ENCODE measurements at places on chromosomes 7 and 10.
A peak's percentile ranks its signal among the peaks of the same experiment; 100 is the strongest.

- DNase-seq, result no peak
These were observed 8.7 kb upstream of the CAMK2B start for GRCh38 chr7:44333911-44334733.

DNA sequence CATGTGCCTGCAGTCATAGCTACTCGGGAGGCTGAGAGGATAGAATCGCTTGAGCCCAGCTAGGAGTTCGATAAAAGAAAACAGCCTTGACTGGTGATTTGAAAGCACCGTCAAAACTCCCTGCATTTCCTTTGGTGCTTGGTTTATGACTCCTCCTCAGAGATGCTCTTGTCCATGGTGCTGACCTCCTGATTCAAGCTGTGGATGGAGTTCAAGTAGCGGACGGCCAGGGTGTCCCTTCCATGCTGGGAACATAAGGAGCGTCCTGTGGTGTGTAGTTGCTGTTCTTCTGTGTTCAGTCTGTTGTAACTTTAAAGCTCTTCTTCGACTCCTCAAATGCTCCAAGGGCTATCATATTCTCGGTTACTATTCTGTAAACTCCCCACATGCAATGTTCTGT, 382.5 kb upstream of the KIAA1217 start:
- DNase-seq, result no peak

DNA sequence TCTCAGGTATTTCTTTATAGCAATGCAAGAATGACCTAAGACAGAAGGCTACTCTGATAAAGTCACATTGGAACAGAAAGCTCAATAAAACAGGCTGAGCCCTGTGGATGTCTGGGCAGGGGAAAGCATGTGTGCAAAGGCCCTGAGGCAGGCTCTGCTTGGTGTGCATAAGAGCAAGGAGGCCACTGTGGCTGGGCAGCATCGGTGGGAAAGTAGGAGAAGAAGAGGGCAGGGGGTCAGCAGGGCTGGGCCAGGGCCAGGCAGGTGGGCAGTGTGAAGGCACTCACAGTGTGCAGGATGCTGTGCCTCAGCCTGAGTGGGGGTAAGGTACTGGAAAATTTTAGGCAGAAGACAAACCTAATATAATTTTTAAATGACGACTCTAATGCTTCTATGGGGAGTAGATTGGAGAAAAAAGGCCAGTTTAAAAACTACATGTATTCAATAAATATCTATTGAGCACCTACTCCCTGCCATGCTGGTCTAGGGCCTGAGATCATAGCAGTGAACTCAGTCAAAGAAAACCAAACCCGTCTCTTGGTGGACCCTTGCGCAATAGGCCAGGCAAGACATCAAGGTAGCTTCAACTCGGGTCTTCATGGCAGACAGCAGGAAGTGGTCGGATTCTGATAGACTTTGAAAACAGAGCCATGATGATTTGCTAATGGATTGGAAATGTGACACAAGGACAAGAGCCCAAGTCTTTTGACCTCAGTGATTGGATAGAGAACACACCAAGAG, 572.3 kb downstream of the TCERG1L start:
- no peak for DNase-seq

DNA sequence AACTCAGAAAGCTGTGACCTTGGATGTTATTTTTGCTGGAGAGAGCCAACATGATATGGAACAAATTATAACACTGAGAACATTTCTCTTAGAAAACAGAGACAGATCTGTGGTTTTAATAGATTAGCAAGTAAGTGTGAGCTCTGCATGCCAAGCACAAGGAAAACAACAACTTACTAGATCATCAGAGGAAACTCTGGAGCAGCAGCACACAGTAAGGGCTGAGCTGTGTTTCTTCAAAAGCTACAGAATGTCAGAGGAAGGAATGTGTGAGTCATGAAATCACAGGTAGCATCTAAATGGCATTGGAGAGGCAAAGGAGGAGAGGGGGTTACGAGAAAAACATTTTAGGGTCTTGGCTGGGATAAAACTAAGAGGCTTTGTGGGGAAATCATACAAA, 283.4 kb upstream of the FZD8 start:
- DNase-seq, result no peak

DNA sequence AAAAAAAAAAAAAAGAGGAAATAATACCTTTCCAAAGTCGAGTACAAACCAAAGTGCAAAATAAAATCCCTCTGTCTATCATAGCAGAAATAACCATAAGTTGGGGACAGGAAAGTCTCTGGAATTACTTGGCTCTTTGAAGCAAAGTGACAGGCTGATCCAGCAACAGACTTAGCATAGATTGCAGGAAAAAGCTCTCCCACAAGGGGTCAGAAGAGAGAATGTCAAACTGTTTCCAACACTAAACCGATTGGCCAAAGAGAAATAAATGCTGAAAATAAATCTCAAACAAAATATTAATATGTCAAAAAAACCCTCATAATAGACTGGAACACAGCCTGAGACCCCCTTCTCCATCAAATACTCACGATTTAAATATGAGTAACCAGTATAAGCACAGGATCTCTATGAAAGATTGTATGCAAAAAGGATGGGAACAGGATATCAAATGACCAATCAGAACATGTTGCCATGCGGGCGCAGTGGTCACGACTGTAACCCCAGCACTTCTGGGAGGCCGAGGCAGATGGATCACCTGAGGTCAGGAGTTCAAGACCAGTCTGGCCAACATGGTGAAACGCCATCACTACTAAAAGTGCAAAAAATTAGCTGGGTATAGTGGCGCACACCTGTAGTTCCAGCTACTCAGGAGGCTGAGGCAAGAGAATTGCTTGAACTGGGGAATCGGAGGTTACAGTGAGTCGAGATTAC, 1000.7 kb upstream of the LRRN3 start:
- no peak for DNase-seq

- DNase-seq, result no peak
These were observed 151.8 kb upstream of the YAE1 start for GRCh38 chr7:39414224-39415035.

- no peak for DNase-seq
These were observed 66.4 kb downstream of the KAT6B start for GRCh38 chr10:74892839-74893238.

DNA sequence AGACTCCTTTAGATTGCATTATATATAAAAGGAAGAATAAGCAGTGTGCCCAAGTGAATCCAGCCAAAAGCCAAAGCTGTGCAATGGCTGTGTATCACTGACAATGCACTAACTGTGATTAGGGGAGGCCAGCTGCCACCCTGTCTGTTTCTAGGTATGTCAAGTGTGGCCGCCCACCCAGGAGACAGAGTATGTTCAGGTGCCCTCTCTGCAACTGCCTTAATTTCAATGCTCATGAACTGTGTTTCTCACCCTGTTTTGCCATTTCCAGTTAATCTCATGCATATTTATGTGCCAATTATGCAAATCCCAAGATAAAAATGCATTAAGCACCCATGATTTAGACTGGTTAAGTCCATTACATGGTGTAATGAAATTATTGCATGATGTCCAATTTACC, 159.4 kb downstream of the FRMD4A start:
- DNase-seq, result no peak

GRCh38 chr7:97107192-97107800, 10.2 kb upstream of the SDHAF3 start:
- no peak for DNase-seq

GRCh38 chr10:80498833-80499741, 38.6 kb upstream of the SH2D4B start:
- no peak for DNase-seq

- no peak for DNase-seq
These were observed 114.2 kb upstream of the GPR22 start for GRCh38 chr7:107355616-107356015.

GRCh38 chr7:147428075-147428474, 1162.5 kb upstream of the C7orf33 start:
- no peak for DNase-seq

DNA sequence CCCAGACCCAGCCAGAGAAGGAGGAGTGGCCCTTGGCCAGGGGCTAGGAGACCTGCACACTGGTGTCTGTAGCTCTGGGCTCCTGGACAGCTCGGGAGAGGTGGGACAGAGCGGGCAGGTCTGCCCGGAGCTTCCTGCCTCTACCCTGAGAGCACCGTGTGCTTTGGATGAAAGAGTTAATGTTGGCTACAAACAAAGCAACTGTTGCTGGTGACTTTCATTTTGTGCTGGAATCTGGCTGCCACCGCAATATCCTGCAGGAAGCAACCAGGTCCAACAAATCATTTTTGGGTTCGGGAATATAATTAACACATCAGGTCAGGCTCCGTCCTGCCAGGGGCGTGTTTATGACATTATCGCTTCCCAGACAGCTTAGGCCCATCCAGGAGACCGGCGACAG, 441.8 kb upstream of the MKI67 start:
- no peak for DNase-seq

- DNase-seq, result no peak
These were observed 35.4 kb upstream of the TAX1BP1 start for GRCh38 chr7:27704422-27705199.

DNA sequence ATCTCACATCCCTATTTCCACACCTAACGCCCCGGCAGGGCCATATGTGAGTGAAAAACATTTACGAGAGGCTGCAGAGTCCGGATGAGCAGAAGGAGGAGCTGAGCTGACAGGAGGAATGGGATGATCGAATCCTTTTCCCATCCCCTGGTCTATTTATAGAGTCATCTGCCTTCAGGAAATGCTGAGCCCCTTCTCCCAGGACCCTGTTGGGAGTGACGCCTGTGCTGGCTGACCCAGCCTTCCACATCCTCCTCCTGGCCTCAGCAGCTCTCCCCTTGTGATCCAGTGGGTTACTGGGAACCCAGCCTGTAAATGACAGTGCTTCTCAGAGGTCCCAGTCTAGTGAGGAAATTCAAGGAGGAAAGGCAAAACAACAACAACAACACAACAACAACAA, 16.6 kb downstream of the DENND2A start:
- no peak for DNase-seq

- no peak for DNase-seq
These were observed 334.6 kb downstream of the PTPRN2 start for GRCh38 chr7:158252837-158253669.

- no peak for DNase-seq
These were observed 57.1 kb upstream of the IGFBP3 start for GRCh38 chr7:45978010-45978681.

- no peak for DNase-seq
These were observed 28.0 kb downstream of the GRK5 start for GRCh38 chr10:119235356-119235755.

GRCh38 chr10:60621018-60621417, 157.3 kb upstream of the CDK1 start:
- DNase-seq, result no peak

- DNase-seq, result no peak
These were observed 755.4 kb downstream of the KCNMA1 start for GRCh38 chr10:76882245-76882644.

GRCh38 chr10:111323389-111323966, 246.6 kb downstream of the ADRA2A start:
- no peak for DNase-seq

DNA sequence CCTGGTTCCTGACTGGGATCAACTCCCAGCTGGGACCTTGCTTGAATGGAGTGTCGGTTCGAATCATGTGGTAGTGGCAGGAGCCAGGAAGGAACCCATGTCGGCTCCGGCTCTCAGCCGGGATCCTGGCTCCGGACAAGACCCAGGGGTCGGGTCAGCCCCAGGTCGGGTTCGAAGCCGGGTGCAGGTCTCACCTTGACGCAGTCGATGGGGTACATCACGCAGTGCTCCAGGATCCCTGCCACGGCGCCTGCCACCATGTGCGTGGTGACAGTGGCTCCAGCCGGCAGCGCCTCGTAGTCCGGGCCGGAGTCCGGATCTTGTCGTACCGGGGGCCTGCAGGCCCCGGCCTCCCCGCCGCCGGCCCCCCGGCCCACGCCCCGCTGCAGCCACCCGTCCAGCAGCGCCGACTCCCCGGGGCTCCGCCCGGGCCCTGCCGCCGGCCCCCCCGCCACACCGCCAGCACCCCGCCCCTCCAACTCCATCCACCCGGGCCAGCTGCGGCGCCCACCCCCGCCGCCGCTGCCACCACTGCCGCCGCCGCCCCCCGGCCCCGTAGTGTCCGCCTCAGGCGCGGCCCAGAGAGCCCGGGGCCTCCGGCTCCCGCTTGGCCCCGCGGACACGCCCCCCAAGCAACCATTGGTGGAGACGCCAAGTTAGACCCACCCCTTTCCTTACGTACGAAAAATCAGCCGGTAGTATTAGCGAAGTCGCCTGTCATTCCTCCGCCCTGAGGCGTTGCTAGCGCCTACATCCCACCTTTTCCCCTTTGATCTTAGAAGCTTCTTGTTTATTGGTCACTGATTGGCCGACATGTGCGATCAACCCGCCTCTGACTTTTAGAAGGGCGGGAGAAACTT, at the start of gene SLC25A28:
Gene SLC25A28, minus strand, starts transcription at position 589 of the 860 bp plus-strand sequence. Its CDS starts 104 bp downstream, at position 485.
- peak; percentile 65 for DNase-seq

GRCh38 chr7:41170466-41170865, 532.4 kb downstream of the INHBA start:
- DNase-seq, result no peak

GRCh38 chr7:134457210-134457609, 1.7 kb downstream of the AKR1B1 start:
- no peak for DNase-seq

DNA sequence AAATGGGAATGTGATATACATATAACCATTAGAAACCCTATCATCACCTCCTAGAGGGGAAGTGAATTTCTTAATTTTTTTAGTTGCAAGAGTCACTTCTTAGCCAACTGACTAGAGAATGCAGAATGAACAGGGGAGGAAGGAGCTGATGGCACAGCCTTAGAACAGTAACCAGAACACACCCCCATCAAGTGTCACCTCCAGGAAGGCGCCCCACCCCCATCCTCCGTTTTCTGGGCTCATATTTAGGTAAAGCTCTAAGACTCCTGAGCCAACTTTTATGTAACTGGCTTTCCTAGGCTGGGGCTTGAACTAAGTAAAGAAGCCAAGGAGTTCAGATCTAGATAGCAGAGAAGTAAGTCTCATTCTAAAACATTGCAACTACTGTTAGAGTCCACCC, 54.0 kb downstream of the COL17A1 start:
- DNase-seq, result no peak

DNA sequence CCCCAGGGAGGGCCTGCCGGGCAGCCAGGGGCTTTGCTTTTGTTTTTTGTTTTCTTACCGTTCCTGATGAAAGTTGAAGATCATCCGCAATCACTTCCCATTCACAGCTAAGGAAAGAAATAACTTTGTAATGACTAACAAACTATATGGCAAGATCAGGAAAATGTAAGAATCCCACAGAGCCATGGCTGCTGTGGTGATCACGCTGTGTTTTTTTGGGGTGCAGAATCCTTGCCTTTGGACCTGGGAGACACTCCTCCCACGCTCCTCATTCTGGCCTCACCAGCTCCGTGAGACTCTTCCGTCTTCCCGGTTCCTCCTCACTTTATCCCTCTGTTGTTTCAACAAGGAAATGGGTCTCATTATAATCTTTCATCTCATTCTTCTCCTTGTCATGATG, 443.0 kb upstream of the MGMT start:
- DNase-seq, result no peak

DNA sequence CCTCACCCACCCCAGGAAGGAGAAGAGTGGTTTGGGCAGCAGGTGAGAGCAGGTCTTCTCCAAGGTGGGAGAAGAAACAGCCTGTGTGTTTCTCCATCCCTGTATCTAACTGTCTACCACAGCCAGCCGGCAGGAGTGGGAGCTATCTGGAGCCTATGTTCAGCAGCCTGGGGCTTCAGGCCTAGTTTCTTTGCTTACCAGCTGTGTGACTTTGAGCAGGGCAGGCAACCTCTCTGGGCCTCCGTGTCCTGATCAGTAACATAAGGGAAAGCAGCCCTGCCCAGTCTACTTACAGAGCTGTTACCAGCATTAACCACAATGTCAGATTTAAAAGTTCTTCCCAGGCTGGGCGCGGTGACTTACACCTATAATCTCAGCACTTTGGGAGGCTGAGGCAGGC, 450.7 kb upstream of the ZMIZ1 start:
- no peak for DNase-seq

- DNase-seq, result no peak
These were observed 3.3 kb upstream of the COPS6 start for GRCh38 chr7:100085515-100085914.

GRCh38 chr10:124911124-124912067, 30.5 kb upstream of the ZRANB1 start:
- no peak for DNase-seq
